Mammary epithelial cell (primary cell): ENCODE measurements at places on chromosomes 12 and 14. TPM values are rescaled to one million over a fixed set of nuclear protein-coding genes. Genes with fewer than 3 reads are reported as not detected.
A peak's percentile ranks its signal among the peaks of the same experiment; 100 is the strongest.

GRCh38 chr14:55532645-55533344, 47.2 kb upstream of the KTN1 start:
- DNase-seq: no peak

- DNase-seq: no peak
Measured at GRCh38 chr14:24840204-24840893, 206.4 kb upstream of the GZMB start.

- no peak for DNase-seq
Measured at GRCh38 chr14:101737414-101738339, 23.8 kb upstream of the PPP2R5C start.

GCH1 gene
- 11.7 TPM for total RNA-seq

LRTM2 gene
- not detected in 2 replicates for total RNA-seq

PLD4 gene
- not detected for total RNA-seq

- DNase-seq: no peak
Measured at GRCh38 chr12:88958153-88958552, 377.9 kb upstream of the KITLG start.

DNA sequence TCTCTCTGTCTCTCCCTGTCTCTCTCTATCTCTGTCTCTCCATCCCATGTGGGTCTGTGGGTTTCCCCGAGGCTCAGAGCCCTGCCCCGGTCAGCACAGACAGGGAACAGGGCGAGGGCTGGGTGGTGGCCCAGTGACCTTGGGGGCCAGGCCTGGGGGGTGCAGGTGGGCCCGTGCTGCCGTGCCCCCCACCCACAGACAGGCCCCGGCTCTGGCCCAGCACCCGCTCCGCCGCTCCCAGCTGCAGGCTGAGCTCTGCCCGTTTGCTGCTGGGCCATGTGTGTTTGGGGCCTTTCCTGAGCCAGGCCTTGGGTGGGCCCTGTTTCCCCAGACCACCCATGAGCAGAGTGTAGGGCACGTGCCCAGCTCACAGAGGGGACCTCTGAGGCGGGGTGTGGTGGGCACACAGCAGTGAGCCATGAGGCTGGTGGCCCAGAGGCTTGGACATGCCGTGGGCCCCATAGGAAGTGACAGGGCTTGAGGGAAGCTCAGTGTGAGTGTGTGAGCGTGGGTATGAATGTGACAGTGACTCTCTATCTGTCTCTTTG, 51.0 kb downstream of the TMEM121 start:
- no peak for DNase-seq

FRMD6 gene
- 302 TPM for total RNA-seq

- DNase-seq: no peak
Measured at GRCh38 chr12:51216642-51217041, 1.2 kb downstream of the POU6F1 start.

GRCh38 chr14:98445718-98446117, 826.3 kb downstream of the BCL11B start:
- DNase-seq: no peak

- peak; percentile 85 for DNase-seq
Measured at GRCh38 chr12:6277982-6278438, 32.5 kb upstream of the PLEKHG6 start.

BCL11B gene
- total RNA-seq: 8.3 TPM

EAPP gene
- 26.7 and 28.9 TPM in 2 replicates for total RNA-seq

- DNase-seq: no peak
Measured at GRCh38 chr14:81819344-81819743, 285.7 kb upstream of the SEL1L start.

DNA sequence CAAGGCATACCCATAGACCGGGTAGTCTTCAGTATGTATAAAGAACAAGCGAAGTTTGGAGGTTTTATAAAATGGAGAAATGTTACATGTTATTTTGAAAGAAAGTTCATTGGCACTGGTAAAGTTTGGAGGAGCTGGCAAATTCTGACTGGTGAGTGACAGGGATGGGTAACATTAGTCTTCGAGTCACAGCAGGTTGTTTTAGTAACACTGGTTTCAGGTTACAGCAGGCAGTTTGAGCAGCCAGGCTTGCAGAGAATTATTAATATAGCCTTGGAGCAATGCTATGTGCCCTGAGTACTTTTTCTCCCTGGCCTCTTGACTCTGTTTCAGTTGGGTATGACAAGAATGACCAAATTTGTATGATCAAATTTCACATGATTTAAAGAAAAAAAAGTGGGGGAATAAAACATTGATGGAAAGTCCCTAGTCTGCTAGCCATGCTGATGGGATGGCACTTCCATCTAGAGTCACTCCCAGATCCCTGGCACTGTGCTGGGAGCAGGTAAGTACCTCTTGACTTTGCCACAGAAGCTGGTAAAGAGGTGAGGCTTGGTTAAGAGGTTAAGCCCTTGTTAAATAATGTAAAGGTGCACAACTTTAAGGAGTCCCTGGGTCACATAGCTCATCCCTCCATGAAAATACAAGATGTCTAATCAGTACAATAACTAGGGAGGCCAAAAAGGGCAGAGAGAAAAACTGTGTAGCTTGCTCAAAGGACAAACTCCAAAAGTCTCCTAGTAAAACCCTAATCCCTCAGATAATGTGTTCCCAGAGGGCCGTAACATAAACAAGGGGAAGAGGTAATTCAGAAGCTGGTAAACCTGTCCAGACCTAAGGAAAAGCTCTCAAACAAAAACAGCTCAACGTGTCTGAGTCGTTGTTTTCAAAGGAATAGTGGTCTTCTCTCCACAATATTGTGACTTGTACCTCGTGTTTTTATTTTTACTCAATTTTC, 12.7 kb upstream of the SVOP start:
- DNase-seq: no peak

DCN gene
- total RNA-seq: 0.75 TPM in 1 of 2 replicates, not detected in the other

DNA sequence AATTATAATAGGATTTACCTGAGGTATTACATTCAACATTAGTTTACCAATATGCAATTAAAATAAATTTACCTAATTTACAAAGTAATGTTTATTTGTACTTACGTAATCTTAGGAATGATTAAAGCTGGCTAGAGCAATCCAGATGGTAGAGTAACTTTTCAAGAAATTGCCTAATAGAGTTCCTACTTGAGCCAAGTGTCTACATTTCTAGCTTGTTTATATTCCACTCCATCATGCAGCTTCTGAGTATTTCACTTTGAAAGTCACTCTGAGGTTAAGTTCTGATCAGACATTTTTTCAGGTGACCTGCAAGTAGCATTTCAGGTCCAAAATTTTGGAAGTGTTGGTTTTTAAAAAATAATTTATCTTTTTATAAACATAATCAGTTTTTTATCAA, 1080.7 kb downstream of the TRHDE start:
- no peak for DNase-seq

TMEM119 gene
- 1.0 TPM for total RNA-seq

MYF5 gene
- total RNA-seq: not detected in 2 replicates

PGF gene
- total RNA-seq: 16.5 TPM

DNA sequence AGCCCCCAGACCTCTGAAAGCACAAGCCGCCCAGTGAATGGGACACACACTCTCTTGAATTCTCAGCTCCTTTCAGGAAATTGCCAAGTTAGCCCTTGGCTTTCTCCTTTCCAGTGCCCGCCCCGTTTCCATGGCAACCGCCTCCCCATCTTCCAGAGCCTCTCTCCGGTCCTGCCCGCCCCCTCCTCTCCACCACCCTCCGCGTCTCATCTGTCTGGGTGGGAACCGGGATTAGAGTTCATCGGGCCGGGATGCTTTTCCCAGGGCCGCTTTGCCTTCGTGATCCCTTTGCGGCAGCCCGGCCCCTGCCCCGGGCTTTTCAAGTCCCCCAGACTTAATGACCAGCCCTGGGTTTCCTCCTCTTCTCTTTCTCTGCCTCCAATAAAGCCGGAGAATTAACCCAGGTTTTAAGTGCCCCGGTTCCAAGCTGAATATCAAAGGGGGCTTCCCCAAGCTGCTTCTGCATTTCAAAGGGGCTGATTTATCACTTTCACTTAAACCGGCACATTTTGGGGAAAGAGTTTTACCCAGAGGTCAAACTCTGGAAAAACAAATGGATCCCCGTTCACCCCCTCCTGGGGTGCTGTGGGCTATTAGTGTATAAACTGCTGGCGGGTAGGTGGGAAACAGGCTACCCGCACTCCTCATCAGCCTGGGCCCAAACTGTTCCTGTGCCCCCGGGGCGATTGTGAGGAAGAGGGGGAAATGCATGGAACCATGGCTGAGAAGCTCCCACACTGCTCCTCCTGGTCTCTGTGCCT, 101.7 kb downstream of the ZFP36L1 start:
- DNase-seq: no peak

DNA sequence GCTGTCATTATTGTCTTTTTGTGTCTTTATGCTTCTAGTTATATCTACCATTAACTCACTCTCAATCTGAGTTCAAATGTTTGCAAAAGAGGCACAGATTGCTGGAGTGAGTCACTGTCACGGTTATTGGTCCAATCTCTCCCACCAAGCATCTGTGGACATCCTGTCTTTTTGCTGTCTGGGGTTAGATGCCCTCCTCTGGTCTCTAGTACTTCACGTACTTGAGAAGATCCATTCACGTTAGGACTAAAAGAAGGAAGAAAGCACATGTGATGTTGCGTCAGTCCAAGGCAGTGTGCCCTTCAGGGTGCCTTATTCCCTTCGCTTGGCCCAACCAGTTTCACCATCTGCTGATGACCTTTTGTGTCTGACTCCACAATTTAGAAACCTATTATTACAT, 72.3 kb upstream of the STXBP6 start:
- DNase-seq: no peak

- DNase-seq: peak; percentile 44
Measured at GRCh38 chr12:6539707-6540134, 5.4 kb downstream of the GAPDH start.
